Activated T-cell treated with anti-CD3 and anti-CD28 coated beads, Interleukin-2, amount 50 U/mL, for 72 hours (primary cell): ENCODE measurements at places on chromosomes 12 and 14. TPM values are rescaled to one million over a fixed set of nuclear protein-coding genes. Genes with fewer than 3 reads are reported as not detected.

DNA sequence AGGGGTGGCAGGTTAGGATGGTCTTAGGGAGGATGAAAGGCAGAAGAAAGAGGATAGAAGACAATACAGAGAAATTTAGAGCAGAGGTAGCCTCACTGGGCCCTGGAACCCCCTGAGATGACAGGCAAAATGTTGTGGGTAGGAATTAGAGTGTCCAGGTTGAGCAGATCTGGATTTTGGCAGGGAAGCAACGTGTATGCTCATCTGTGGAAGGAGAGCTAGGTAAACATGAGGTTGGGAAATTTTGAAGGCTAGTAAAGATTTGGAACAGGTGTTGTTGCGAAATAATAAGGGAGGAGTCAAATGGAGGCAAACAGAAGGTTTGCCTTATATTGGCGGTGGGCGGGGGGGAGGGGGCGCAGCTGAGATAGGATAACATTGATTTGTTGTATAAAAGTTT lies 5.3 kb downstream of the HSD17B6 start:
- H3K27me3 ChIP-seq = no peaks in the 10 kb centered on the region
- no peaks in the 10 kb centered on the region for H3K36me3 ChIP-seq
- no peak overlapping the region for H3K4me3 ChIP-seq
- H3K27ac ChIP-seq = no peak overlapping the region
- no peak for DNase-seq

DNA sequence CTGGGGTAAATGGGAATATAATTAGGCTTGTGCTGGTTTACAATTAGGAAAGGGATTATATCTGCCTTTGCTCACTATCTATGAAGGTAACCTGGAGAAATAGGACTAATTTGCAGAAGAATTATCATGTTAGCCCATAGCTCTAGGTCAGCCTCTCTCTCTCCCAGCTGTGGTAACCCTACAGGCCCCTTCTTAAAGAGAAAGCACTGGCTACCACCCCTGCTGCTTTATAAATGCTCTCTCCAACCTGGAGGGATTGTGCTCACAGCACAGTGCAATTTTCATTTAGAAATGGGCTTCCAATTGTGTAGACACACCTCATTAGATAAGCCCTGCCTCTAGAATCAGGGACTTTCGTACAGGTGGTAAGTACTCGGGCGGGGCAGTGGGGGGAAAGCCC lies 22.7 kb upstream of the MGST1 start:
- no peaks in the 10 kb centered on the region for H3K4me1 ChIP-seq
- H3K4me3 ChIP-seq = no peak overlapping the region
- no peaks in the 10 kb centered on the region for H3K27me3 ChIP-seq
- no peaks in the 10 kb centered on the region for H3K36me3 ChIP-seq

Gene CCDC197
- total RNA-seq = 1.6 TPM

DNA sequence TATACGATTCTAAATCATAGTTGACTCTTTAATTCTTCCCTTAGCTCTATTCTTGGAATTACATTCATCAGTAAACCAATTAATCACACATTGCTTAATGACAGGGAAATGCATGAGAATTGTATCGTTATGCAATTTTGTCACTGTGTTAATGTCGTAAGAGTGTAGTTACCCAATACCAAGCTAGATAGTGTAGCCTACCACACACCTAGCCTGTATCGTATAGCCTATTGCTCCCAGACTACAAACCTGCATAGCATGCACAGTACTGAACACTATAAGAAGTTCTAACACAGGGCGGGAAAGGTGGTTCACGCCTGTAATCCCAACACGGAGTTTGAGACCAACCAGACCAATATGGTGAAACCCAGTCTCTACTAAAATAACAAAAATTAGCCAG lies 24.7 kb downstream of the HNRNPC start:
- H3K4me3 ChIP-seq = no peak overlapping the region
- no peaks in the 10 kb centered on the region for H3K27me3 ChIP-seq
- peaks cover 11% of the 10 kb centered on the region for H3K36me3 ChIP-seq
- peak overlapping the region; percentile 73 for H3K27ac ChIP-seq
- DNase-seq = no peak
- H3K4me1 ChIP-seq = peaks cover 85% of the 10 kb centered on the region

DNA sequence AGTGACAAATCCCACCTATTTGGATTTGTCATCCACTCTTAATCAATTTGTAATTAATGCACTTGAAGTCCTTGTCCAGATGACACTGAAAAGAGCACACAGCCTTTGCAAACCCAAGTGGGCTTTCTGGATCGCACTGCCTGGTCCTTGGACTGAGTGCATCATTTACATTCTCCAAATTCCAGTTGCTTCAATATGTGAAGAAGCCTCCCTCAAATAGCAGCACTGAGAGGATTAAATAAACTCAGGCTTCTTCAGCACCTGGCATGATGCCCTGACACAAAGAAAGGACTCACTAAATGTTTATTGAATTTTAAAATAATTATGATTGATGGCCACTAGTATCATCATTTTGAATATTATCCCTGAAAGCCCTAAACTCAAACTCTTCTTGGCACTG lies 496.5 kb downstream of the VRK1 start:
- no peak for DNase-seq
- H3K36me3 ChIP-seq = no peaks in the 10 kb centered on the region
- no peak overlapping the region for H3K27ac ChIP-seq
- H3K27me3 ChIP-seq = peaks cover 2% of the 10 kb centered on the region
- H3K4me1 ChIP-seq = peaks cover 22% of the 10 kb centered on the region

Gene PRDM4
- 35.9 TPM for total RNA-seq

DNA sequence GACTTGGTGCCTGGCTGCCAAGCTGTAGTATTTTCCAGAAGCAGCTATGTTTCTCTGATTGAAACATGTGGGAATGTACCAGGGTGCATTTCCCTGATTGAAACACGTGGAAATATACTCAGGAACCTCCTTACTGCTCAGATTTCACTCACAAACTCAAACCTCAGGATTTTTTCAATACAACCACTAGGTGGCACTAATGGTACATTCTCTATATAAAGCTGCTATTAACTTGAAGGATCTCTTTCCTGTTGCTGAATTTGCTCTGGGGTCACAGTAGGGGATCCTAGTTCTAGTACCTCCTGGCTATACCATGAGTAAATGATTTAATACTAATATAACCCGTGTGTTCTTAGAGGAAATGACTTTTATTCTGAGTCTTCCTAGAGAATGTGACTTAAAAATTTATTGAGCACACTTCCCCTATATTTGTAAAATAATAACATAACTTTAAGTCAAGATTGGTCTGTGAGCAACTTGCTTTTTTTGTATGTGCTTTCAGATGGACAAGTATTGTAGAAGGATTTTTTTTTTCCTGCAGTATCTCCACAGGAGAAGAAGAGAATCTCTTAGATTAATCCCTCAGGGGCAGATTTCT lies 173.8 kb upstream of the MIS18BP1 start:
- H3K4me1 ChIP-seq = no peaks in the 10 kb centered on the region
- no peak overlapping the region for H3K27ac ChIP-seq
- no peaks in the 10 kb centered on the region for H3K36me3 ChIP-seq
- no peak for DNase-seq
- H3K4me3 ChIP-seq = no peak overlapping the region

Gene SH2B3
- 33.3 TPM for total RNA-seq

- H3K4me3 ChIP-seq = no peak overlapping the region
- H3K27me3 ChIP-seq = no peaks in the 10 kb centered on the region
- DNase-seq = no peak
- H3K4me1 ChIP-seq = no peaks in the 10 kb centered on the region
Measured at GRCh38 chr14:79511146-79511545, 700.2 kb downstream of the DIO2 start.

Gene CLEC4A
- total RNA-seq = not detected

Gene OR4E2
- total RNA-seq = not detected

GRCh38 chr12:20572451-20572850 lies 122.7 kb upstream of the SLCO1C1 start:
- no peaks in the 10 kb centered on the region for H3K4me1 ChIP-seq
- no peaks in the 10 kb centered on the region for H3K27me3 ChIP-seq
- DNase-seq = no peak
- H3K4me3 ChIP-seq = no peak overlapping the region
- no peak overlapping the region for H3K27ac ChIP-seq
- peaks cover 1% of the 10 kb centered on the region for H3K36me3 ChIP-seq

GRCh38 chr12:89347325-89347829 lies 4.9 kb downstream of the DUSP6 start:
- H3K27ac ChIP-seq = peak overlapping the region; percentile 25
- no peaks in the 10 kb centered on the region for H3K27me3 ChIP-seq
- no peak for DNase-seq
- H3K4me3 ChIP-seq = peak overlapping the region; percentile 85

- no peaks in the 10 kb centered on the region for H3K4me1 ChIP-seq
- H3K4me3 ChIP-seq = no peak overlapping the region
- H3K27ac ChIP-seq = no peak overlapping the region
- DNase-seq = no peak
Measured at GRCh38 chr12:43159506-43159905, 392.5 kb downstream of the ADAMTS20 start.

DNA sequence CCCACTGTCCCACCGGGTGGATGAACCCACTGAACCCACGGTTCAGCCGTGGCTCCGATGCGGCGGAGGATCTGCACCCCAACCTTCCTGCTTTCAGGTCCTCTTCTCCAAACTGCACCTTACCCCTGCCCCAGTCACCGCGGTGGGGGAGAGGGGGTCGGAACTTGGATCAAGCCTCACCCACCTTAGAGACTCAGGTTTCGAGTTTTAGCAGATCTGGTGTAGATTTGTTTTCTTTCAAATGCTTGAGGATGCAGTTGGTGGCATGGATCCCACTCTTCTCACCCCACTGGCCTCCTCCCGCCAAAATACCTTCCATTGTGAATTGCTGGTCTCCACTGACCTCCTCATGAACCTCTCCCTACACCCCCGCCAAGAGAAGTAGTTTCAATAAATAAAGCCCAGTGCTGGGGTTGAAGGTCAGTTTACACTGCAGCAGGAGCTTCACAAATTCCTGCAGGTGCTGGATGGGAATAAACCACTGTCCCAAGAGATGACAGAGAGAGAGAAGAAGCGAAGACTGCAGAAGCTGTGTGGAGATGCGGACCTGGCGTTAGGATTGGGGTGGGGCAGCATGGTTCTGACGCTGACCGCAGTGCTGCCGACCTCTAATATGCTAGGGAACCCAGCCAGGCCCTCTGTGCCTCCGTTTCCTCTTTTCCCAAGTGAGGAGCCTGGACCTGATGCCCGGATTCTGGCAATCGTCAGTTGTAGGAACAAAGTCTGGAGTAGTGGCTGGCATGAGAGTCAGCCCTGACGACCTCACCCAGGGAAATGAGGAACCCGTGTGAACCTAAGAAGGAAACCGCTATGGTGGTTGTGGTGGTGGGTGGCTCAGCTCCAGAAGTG lies 7.4 kb downstream of the TTC6 start:
- no peaks in the 10 kb centered on the region for H3K4me1 ChIP-seq
- no peak overlapping the region for H3K4me3 ChIP-seq
- no peak overlapping the region for H3K27ac ChIP-seq
- H3K36me3 ChIP-seq = peaks cover 9% of the 10 kb centered on the region

DNA sequence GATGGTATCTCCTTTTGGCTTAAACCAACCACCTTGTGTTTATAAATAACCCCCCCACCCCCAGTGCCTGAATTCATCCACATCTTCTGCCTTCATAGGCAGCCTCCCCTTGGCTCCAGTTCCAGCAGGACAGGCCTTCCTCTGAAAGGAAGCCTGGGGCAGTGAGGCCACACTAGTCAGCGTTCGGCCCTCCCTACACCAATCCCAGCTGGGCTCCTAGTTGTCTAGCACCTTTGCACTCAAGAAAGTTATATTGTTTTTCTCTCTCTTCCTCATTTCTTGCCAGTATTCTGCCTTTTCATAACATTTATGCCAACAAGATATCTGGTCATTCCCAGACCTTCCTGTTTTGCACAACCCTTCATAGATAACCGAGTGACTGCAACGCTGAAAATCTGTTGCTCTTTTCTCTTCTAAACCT lies 73.1 kb upstream of the ACTN1 start:
- no peak for DNase-seq
- peaks cover 15% of the 10 kb centered on the region for H3K4me1 ChIP-seq
- no peak overlapping the region for H3K27ac ChIP-seq
- peaks cover 13% of the 10 kb centered on the region for H3K36me3 ChIP-seq
- H3K27me3 ChIP-seq = no peaks in the 10 kb centered on the region

DNA sequence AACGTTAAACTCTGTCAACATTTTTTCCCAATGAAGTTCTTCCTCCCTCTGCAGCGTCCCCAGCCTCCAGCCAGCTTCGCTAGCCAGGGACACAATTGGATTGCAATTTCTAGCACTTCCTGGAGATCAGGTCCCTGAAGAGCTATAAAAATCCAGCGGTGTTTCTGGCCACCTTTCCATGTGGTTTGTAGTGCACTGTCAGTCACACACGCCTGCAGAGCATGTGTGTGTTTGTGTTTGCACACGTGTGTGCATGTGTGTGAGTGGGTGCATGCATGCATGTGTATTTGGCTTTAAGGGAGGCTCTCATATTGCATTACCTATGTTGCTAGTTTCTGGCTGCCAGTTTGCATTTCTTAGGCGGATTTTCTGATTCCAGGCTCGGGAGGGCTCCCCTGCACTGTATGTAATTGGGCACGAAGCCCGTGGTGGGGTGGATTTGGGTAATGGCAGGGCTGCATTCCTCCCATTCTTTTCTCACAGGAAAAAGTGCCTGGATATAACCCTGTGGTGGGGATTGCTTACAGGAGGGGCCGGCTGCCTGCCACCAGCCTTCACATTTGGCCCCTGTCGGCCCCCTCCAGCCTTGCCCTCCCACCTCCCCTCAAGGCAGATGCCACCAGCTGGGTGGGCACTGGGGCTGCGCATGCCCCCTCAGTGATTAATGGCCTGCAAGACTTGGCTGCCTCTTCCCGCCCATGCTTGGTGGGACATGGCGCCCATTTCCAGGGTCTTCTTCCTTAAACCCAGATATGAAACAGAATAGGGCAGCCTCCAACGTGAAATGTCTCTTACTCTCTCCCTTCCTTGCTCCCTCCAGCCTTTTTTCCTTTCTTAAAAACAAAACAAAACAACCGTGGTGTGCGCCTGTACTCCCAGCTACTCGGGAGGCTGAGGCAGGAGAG lies 74.0 kb downstream of the TSPAN9 start:
- no peaks in the 10 kb centered on the region for H3K4me1 ChIP-seq
- peaks cover 15% of the 10 kb centered on the region for H3K27me3 ChIP-seq
- H3K27ac ChIP-seq = no peak overlapping the region
- H3K4me3 ChIP-seq = no peak overlapping the region
- no peaks in the 10 kb centered on the region for H3K36me3 ChIP-seq

GRCh38 chr14:23751616-23752015 lies 115.5 kb downstream of the DHRS2 start:
- H3K36me3 ChIP-seq = no peaks in the 10 kb centered on the region
- no peak overlapping the region for H3K4me3 ChIP-seq
- H3K4me1 ChIP-seq = no peaks in the 10 kb centered on the region
- DNase-seq = no peak

GRCh38 chr12:118741194-118741593 lies 240.1 kb upstream of the SRRM4 start:
- DNase-seq = no peak
- no peaks in the 10 kb centered on the region for H3K27me3 ChIP-seq
- no peak overlapping the region for H3K4me3 ChIP-seq
- no peaks in the 10 kb centered on the region for H3K36me3 ChIP-seq

DNA sequence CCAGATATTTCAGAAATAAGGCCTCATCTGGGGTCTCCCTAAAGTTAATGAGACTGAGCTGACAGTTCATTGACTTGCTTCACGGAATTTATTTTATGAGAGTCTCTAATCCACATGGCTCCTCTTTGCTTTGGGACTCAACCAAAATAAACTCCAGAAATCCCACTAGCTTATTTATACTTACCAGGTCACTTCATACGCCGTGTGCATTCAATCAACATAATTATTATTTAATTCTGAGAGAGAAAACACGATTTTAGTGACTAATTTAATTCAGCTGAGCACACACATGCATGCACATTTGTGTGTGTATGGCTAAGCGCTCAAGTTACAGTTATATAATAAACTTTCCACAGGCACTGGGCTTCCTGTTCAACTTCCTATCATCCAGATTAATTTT lies 333.4 kb upstream of the CCDC196 start:
- H3K27ac ChIP-seq = no peak overlapping the region
- H3K4me3 ChIP-seq = no peak overlapping the region

Gene MYF6
- total RNA-seq = not detected
